ENCODE measurements at places on chromosomes 7 and 10. TPM values are rescaled to one million over a fixed set of nuclear protein-coding genes. Genes with fewer than 3 reads are reported as not detected.

DNA sequence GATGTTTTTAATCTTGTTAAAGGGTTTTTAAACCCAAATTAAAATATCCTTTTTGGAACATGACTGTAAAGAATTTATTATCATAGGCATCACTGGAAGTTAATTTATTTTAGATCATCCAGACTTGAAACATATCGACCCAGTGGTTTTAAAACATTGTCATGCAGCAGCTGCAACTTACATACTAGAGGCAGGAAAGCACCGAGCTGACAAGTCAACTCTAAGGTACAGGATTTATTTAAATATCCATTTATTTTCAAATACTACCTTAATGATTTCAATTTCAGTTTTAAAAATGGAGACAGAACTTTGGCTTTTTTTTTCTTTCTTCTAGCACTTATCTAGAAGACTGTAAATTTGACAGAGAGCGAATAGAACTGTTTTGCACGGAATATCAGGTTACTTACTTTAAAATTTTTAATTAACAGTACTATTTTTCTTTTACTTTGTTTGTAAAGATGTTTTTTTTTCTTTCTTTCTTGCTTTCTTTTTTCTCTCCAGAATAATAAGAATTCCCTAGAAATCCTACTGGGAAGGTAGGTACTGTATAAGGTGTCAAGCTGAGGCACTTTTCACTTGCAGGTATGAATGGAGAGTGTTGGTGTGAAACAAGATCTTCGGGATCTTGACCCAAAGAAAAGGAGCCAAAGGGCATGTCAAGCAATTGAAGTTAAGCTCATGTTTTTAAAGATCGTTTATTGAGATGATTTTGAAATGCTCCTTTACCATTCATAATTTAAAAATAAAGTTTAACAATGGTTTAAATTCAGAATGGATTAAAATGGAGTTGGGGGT is 1.8 kb downstream of the COMMD3 start:
- no peak for DNase-seq

The POLR1F gene
- total RNA-seq, result 34.7 TPM

The NPFFR1 gene
- not detected for total RNA-seq

The PLPP4 gene
- total RNA-seq, result not detected

The EGR2 gene
- 46.6 TPM for total RNA-seq

- DNase-seq, result no peak
Measured at GRCh38 chr10:16986406-16987205, 143.0 kb downstream of the CUBN start.

The ST8SIA6 gene
- total RNA-seq, result not detected

GRCh38 chr10:9068003-9068402 is 1013.5 kb downstream of the GATA3 start:
- no peak for DNase-seq

GRCh38 chr7:27397503-27397902 is 154.9 kb downstream of the EVX1 start:
- DNase-seq, result no peak

GRCh38 chr10:101797403-101798059 is 14.3 kb upstream of the NPM3 start:
- no peak for DNase-seq

GRCh38 chr10:103618575-103619423 is 125.3 kb downstream of the NEURL1 start:
- DNase-seq, result no peak

DNA sequence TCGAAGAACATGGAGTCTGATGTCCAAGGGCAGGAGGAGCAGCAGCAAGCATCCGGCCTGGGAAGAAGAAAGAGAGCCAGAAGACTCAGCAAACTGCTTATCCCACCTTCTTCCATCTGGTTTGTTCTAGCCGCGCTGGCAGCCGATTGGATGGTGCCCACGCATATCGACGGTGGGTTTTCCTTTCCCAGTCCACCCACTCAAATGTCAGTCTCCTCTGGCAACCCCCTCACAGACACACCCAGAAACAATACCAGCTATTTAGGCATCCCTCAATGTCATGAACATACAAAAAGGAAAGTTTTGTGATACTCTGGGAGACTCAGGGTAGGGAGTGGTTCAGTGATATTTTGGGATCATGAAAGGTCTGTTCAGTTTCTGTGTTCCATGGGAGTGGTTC is 139.6 kb downstream of the LYZL1 start:
- no peak for DNase-seq

The CD36 gene
- total RNA-seq, result not detected

- DNase-seq, result no peak
Measured at GRCh38 chr7:71739520-71740173, 607.7 kb downstream of the GALNT17 start.

- no peak for DNase-seq
Measured at GRCh38 chr7:99497766-99498545, 2.1 kb downstream of the ZNF394 start.

- no peak for DNase-seq
Measured at GRCh38 chr10:114839901-114840300, 18.3 kb downstream of the FHIP2A start.

The NUTM2E gene
- 0.23 TPM for total RNA-seq

DNA sequence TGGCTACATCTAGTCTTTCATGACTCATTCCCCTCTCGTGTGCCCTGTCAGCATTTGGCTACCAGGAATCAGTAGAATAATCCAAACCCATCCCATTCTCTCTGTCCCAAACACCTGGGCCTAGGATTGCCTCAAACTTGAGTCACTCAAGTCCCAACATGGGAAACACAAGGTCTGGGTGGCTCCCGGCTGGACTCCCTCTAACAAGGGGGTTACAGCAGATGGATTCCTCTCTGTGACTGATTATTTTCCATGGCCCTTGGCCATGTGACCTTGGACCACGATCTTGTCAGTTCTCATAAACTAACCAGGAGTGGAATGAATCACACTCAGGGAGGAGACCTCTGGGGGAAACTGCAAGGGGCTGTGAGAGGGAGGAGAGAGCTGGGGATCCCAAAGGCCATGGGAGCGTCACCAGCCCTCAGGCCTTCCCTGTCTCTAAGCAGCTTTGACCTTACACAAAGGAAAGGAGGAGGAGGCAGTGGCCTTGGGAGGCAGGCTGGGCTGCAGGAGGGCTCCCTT is 533.1 kb downstream of the KCNMA1 start:
- no peak for DNase-seq

DNA sequence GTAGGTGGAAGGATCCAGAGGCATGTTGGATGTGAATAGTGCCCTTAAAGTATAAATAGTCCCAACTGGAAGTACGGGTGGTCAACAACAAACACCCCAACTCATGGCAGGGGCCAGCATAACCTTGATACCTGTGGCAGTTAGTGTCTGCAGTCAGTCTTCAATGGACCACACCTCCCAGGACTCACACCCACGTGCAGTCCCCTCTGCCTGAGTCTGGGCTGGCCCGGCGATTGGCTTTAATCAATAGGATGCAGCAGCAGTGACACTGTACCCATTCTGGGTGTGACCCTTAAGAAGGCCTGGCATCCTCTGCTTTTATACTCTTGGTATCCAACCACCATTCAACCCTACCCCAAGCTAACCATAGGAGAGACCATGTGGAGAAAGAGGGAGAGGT is 18.6 kb downstream of the DRGX start:
- no peak for DNase-seq

DNA sequence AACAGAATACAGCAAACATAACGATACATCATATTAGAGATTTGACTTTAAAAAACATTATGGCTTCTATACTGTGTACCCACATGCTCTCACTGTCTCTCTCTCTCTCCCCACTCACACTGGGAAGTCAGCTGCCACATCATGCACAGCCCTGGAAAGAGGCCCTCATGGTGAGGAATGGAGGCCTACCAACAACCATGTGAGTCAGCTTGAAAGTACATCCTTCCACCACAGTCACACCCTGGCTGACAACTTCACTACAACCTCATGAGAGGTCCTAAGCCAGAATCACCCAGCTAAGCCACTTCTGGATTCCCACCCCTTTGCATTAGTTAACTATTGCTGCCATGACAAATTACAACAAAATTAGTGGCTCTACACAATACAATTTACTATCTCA is 23.3 kb upstream of the GPR22 start:
- DNase-seq, result peak; percentile 22

- no peak for DNase-seq
Measured at GRCh38 chr7:12030116-12030515, 181.0 kb upstream of the TMEM106B start.

The WBP1L gene
- total RNA-seq, result 11.4 TPM

The OPALIN gene
- not detected for total RNA-seq

The ASZ1 gene
- total RNA-seq, result not detected

DNA sequence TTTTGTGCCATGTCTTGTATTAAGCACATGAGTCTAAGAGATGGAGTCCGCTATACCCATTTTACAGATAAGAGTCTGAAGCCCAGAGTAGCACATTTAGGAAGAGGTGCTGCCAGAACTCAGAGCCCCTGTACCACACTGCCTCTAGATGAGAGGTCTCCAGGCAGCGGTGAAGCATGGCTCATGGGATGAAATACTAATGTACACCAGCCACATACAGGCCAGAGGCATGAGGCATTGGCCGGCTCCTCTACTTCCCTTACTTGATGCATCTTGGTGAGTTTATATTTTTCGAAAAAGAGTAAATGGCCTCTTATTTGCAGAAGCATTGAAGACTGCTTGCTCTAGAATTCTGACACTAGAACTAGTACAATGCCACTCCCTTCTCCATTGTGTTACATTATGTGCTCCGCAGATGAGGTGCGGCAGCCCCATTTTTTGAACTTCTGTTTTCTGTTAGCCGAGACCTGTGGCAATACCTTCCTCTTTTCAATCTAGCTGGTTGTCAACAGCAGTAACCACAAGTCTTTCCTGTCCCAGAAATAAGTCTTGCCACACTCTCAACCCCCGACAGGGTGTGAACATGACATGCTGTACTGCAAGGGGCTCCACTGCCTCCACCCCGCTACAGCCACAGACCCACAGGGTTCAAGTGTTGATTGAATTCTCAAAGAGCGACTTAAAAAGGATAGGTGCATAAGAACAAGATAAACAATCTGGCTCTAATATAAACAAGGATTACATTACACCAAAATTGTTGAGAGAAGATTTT is 145.3 kb downstream of the CELF2 start:
- DNase-seq, result peak; percentile 89

The SPDYE1 gene
- total RNA-seq, result not detected

The MBL2 gene
- total RNA-seq, result not detected

The CACNB2 gene
- not detected for total RNA-seq

DNA sequence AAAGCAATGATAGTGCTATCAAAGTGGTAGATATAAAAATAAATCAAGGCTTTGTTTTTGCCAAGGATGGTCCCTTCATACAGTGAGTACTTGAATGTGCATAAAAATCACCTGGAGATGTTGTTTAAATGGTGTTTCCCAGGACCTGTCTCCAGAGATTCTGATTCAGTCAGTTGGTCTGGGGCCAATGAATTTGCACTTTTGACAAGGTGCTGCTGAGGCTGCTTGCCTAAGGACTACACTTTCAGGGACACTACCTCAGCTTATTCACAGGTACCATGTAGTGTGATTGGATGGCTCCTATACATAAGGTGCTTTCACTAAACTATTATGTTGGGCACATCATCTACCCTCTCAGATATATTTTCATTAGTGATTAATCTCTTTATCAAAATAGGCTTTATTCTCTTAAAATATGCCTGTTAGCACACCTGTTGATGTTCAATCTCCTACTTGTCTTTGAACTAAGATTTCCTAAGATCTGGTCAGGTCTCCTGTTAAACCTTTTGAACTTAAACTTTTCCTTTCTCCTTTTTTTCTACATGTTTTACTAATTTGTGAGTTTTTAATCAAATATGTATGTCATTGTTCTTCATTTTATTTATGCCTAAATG is 24.3 kb downstream of the CAPZA2 start:
- no peak for DNase-seq

All from activated CD8-positive, alpha-beta T cell treated with anti-CD3 and anti-CD28 coated beads for 36 hours (primary cell).